ENCODE measurements at places on chromosomes 11 and 22.

GRCh38 chr22:37552524-37553163, 7.6 kb upstream of the CDC42EP1 start:
- DNase-seq = peak; percentile 90

- no peak for DNase-seq
Measured at GRCh38 chr11:16945671-16946469, 68.3 kb downstream of the PLEKHA7 start.

- no peak for DNase-seq
Measured at GRCh38 chr11:65528819-65529350, 4.0 kb downstream of the SCYL1 start.

DNA sequence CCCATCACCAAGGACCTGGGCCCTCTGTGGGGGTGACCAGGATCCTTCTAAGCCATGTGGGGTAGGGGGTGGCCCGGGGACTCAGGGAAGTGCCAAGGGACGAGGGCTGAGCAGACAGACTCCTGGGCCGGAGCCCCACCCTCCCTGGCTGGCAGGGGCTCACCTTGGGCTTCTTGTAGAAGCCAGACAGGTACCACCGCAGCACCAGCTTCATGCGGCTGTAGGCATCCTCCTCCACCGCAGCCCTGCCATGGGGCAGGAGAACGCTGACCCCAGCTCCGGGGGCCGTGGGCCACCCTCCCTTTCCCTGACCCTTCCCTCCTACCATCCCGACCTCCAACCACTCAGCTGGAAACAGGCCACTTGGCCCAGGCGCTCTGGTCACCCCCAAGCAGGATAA, 45.9 kb upstream of the CARS1 start:
- DNase-seq = no peak

DNA sequence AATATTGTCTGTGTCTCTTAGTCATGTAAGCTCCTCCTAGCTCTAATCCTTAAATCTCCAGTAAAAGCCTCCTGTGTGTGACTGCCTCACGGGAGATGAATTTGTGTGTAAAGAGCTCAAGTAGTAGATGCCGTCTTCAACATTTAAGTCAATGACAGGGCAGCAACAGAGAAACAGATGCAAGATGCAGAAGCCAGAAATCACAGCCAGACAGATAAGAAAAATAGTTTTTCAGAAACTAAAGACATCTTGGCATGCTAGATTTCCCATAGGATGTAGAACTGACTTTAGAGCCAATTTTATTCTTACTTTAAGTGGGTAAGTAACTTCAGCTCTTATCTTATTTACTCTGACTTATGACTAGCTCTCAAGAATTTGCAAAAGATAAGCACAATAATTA, 652.8 kb downstream of the KCNA4 start:
- DNase-seq = no peak

GRCh38 chr11:13884158-13884799, 78.2 kb upstream of the SPON1 start:
- DNase-seq = no peak

DNA sequence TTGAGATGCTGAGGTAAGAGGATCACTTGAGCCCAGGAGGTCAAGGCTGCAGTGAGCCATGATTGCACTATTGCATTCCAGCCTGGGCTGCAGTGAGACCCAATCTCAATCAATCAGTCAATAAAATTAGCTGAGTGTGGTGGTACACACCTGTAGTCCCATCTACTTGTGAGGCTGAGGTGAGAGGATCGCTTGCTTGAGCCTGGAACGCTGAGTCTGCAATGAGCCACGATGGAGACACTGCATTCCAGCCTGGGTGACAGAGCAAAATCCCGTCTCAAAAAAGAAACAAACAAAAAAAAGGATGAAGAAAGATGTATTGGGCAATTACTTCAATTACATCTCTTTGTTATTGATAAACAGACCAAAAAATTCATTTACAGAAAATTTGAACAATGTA, 54.5 kb downstream of the MED15 start:
- no peak for DNase-seq
